PC-3 (cell line): ENCODE measurements at places on chromosomes 6 and 20. TPM values are rescaled to one million over a fixed set of nuclear protein-coding genes. Genes with fewer than 3 reads are reported as not detected.

- no peak for DNase-seq
These were observed 34.3 kb downstream of the GPLD1 start for GRCh38 chr6:24455061-24455460.

Gene RGL2
- 34.9 and 37.0 TPM in 2 replicates for total RNA-seq

Gene ECT2L
- not detected in 2 replicates for total RNA-seq

Gene LY6G6D
- total RNA-seq = not detected in 2 replicates

GRCh38 chr20:11712639-11713160 is 205.0 kb upstream of the BTBD3 start:
- DNase-seq = no peak

Gene SOX12
- 13.8 and 18.7 TPM in 2 replicates for total RNA-seq

DNA sequence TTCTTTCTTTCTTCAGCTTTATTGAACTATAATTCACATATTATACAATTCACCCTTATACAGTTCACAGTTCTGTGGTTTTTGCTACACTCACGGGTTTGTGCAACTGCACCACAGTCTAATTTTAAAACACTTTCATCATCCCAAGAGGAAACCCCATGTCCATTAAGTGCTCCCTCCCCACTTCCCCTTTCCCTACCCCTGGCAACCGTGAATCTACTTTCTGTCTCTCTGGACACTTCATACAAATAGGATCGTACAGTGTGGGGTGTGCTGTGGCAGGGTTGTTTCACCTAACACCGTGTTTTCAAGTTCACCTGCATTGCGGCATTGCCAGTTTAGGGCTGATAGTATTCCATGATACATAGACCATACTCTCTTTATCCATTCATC is 118.8 kb downstream of the PHACTR3 start:
- DNase-seq = no peak
